ENCODE measurements at places on chromosomes 2 and 18.

DNA sequence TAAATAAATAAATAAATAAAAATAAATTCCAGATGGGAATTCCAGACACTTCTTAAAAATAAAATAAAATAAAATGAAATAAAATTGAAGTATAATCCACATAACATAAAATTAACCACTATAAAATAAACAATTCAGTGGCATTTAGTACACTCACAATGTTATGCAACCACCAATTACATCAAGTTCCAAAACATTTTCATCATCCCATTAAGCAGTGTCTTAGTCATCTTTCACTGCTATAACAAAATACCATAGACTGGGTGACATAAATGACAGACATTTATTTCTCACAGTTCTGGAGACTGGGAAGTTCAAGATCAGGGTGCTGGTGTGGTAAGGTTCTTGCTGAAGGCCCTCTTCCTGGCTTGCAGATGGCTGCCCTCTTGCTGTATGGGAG is 22.6 kb upstream of the PROKR1 start:
- no peak for DNase-seq

GRCh38 chr2:6202756-6203155 is 510.6 kb downstream of the SOX11 start:
- DNase-seq: no peak

DNA sequence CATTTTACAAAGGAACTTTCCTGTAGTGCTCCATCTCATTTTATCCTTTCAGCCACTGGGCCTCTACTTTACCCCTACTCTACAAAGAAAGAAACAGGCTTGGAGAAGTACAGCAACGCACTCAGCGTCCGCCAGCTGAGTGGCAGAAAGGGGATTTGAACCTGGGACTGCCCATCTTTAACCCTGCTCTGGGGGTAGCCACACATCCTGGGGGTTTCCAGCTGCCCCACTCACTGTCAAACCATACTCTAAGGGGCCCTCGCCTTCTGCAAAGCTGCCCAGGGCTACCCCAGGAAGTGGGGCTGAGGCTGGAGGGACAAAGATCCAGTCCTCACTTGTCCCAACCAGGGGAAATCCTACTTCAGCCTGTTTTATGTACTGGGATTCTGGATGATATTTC is 17.9 kb downstream of the HS1BP3 start:
- DNase-seq: no peak

DNA sequence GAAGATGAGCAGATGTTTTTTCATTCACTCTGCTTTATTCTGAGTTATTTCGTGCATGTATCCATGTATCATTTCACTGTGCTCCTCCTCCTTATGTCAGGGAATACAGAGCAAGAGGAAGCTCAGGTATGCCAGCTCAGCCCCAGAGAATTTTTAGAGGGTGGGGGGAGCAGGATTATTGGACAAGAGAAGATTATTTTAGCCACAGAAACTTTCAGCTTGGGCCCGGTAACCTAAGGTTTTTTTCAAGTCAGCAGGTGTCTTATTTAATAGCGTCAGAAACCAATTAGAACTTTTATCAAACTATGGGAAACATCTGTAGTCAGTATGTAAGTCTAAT is 232.9 kb upstream of the SIX3 start:
- DNase-seq: no peak

DNA sequence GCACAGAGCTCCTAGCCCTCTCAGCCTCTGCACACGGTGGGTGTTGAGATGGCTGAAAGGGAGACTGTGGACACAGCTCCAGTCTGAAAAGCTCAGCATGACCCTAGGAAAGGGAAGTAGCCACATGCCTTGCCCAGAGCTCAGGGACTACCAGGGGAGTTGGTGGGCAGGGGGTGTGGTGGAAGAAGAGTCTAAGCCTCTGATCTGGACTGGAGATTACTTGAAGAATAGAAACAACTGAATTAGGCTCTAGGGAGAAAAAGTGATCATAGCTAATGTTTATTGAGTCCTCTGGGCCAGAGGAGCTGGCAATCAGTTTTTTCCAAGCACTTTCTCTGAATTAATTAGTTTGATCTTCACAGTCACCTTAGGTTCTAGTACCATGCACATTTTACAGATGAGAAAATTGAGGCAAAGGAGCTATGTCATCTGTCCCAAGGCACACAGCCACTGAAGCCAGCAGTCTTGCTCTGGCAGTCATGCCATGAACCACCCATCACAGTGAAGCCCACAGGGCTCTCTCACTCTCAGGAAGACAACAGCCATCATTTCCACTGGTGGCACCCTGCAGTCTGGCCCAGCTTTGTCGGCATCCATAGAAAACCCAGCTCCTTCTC is 10.3 kb downstream of the SDC1 start:
- DNase-seq: no peak

GRCh38 chr2:62745891-62746481 is 40.5 kb downstream of the EHBP1 start:
- no peak for DNase-seq

GRCh38 chr2:173590276-173590861 is 235.7 kb downstream of the CDCA7 start:
- DNase-seq: peak; percentile 82

DNA sequence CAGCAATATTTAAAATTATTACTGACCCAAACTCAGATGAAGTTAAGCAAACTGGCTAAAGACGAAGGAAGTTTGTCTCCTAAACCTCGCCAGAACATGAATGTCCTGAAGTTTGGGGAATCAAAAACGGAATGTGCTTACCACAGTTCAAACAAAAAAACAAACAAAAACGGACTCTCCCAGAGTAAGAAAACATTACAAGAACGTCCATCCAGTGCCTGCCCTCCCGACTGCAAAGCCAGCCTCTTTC is 1.1 kb downstream of the KANSL1L start:
- DNase-seq: no peak
